ENCODE measurements at places on chromosomes 6 and 20. TPM values are rescaled to one million over a fixed set of nuclear protein-coding genes. Genes with fewer than 3 reads are reported as not detected.

GRCh38 chr6:71491844-71492243 is 203.2 kb downstream of the OGFRL1 start:
- DNase-seq = no peak

GRCh38 chr6:69622230-69622629 is 174.6 kb downstream of the LMBRD1 start:
- DNase-seq = no peak

DNA sequence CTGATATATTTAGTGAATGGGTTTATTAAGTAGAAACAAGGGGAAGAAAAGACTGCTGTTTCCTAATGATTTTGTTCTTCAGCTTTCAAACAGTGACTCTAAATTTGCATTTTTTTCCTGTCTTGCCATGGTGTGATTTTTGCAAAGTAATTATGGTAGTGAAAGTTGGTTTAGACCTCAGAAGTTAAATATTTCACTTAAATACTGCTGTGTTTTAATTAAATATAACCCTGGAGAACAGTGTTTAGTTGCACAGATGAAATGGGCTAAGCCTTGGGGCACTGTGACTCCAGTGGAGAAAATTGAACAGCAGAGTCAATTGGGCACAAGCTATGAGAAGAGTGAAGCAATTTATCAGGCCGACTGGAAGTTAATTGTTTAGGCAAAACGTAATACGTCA is 111.1 kb upstream of the MCHR2 start:
- no peak for DNase-seq

DNA sequence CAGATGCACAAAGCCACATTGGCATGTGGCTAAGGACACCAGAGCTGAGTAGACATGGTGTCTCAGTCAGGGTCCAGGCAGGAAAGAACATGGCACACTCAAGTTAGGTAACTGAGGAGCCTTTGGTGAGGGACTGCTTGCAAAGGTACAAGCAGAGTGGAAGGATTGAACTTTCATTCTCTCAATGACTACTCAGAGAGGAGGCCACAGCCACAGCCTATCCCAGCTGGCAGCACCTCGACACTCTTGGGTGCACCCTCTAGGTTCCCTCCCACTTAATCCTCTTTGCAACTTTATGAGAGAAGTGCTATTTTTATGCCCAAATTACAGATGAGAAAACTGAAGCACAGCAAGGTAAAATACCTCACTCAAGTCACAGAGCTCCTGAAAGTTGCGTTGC is 73.4 kb downstream of the ISM1 start:
- DNase-seq = no peak

DNA sequence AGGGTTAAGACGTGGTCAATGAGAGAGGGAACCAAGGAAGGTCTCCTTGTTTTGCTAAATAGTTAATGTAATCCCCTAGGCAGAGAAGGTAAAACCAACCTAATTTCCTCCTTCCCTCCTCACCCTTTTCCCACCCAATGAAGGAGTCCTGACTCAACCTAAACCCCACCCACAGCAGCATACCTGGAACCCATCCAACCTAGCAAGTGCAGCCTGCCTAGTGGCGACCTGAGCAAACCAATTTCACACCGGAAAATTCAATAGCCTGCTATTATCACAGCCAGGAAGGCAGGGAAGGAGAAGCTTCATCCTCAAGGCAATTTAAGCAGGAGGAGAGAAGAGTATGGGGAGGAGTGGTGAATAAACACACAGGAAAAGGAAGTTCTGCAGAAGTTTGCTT is 46.9 kb downstream of the OSTM1 start:
- peak; percentile 15 for DNase-seq

DNA sequence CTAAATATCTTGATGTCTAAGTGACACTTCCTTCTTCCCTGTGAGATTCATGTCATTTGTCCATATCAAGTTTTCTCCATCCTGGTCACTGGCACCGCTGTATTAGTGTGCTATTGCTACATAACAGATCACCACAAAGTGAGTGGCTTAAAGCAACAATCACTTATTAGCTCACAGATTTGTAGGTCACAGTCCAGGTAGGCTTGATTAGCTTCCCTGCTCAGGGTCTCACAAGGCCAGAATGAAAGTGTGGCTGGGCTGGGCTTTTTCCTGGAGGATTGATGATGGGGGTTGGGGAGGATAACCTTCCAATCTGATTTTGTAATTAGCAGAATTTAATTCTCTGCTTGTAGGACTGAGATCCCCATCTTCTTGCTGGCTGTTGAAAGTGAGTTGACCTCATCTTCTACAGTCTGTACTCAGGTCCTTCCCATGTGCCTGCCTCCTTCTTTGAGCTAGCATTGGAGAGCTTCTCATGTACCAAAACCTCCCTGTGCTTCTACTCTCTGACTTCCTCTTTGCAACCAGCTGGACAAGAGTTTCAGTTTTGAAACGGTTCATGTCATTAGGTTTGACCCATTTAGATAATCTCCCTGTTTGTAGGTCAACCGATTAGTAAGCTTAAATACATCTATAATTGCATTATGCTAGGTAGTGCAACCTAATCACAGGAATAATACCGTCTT is 152.4 kb upstream of the MAN1A1 start:
- no peak for DNase-seq

Gene TREM2
- total RNA-seq = not detected

Gene DEF6
- 37.8 TPM for total RNA-seq

Gene OPRM1
- not detected for total RNA-seq

Gene STX11
- 0.51 TPM for total RNA-seq

Gene RNGTT
- total RNA-seq = 17.5 TPM

Gene ARFGEF3
- total RNA-seq = 0.07 TPM

Gene BPI
- total RNA-seq = not detected
